ENCODE measurements at places on chromosomes 5 and 9.

DNA sequence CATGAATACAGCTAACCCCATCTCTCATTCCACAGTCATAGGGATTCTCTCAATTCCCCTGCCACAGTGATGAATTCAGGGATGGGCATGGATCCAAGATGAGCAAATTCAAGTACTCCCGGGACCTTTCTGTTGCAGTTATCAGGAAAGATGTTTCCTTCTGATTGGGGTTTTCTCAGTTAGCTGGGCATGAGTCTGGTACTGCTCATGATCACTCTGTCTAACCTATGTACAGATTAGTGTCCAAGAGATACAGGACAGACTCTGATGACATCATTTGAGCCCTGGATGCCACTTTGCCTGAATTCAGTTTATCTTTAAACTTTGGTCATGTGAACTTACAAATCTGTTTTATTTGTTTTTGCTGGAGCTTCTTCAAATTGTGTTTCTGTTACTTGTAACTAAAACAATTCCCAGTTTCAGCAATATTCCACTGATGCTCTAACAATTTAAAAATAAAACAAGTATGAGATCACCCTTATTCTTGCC is 257.7 kb upstream of the KLF9 start:
- no peak for DNase-seq

DNA sequence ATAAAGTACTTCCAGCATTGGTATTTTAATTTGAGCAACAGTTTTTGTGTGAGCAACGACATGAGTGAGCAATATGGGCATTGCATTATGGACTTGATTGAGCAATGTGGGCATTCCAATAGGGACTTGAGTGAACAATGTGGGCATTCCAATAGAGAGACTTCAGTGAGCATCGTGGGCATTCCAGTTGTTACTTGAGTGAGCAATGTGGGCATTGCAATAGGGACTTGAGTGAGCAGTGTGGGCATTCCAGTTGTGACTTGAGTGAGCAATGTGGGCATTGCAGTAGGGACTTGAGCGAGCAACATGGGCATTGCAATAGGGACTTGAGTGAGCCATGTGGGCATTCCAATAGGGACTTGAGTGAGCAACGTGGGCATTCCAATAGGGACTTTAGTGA is 52.2 kb downstream of the ZCCHC7 start:
- no peak for DNase-seq

GRCh38 chr9:133822430-133823065 is 84.4 kb upstream of the SARDH start:
- DNase-seq, result no peak

DNA sequence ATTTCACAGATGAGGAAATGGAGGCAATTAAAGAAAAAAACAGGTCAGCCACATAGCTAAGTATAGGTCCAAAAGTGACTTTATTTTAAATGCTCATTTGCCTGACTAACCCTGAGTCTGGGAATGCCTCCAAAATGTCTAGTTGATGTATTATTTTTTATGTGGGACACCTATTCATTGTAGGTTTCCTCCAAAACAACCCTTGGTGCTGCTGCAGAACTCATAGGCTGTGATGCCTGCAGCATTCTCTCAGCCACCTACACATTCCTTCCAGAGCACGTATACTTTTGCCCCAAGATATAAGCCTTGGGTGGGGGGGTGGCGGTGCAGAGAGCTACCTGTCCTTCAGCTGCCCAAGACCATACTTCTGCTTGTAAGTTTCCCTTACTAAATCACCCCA is 77.4 kb downstream of the MSX2 start:
- no peak for DNase-seq

DNA sequence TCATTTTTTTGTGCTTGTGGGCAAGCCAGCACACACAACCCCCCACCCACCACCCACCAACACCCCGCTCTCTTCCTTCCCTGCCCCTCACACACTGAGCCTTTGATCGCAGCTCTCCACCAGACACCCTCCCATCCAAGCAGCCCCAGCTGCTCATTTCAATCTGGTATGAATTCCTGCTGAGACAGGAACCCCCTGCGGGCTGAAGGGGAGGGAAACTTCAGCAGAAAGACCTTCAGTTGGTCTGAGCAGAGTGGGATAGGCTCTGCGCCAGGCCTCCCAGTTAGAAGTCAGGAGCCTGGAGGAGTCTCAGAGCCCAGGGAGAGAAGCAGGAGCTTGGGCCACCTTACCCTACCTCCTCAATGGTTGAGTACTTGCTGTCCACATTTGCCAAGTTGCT is 7.2 kb downstream of the PCDHGC5 start:
- no peak for DNase-seq

GRCh38 chr9:137365552-137366444 is 57.2 kb downstream of the EXD3 start:
- no peak for DNase-seq

- no peak for DNase-seq
Observed at GRCh38 chr5:36277521-36278176, 24.1 kb downstream of the RANBP3L start.

Data from activated CD8-positive, alpha-beta memory T cell treated with anti-CD3 and anti-CD28 coated beads, Interleukin-2, amount 50 U/mL, for 48 hours (primary cell).